ENCODE measurements at places on chromosomes 6 and 20.

DNA sequence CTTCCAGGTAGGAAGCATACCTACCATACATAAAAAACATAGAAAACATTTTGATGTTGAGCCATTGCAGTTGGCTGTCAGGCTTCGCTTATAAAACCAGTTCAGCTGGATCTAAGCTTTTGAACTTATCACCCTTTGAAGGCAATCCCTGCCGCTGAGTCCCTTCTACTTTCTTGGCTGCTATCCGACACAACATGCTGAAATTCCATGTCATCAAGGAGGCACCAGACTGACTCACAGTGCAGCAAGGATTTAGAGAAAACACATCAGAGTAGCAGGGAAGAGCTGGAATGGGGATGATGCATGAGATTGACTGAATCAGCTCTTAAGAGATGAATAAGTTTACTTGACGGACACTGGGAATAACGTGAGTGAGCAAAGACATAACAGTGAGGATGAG is 135.0 kb upstream of the MAN1A1 start:
- no peak for DNase-seq

- DNase-seq: no peak
These were observed 27.6 kb downstream of the ZNF311 start for GRCh38 chr6:28977341-28978132.

DNA sequence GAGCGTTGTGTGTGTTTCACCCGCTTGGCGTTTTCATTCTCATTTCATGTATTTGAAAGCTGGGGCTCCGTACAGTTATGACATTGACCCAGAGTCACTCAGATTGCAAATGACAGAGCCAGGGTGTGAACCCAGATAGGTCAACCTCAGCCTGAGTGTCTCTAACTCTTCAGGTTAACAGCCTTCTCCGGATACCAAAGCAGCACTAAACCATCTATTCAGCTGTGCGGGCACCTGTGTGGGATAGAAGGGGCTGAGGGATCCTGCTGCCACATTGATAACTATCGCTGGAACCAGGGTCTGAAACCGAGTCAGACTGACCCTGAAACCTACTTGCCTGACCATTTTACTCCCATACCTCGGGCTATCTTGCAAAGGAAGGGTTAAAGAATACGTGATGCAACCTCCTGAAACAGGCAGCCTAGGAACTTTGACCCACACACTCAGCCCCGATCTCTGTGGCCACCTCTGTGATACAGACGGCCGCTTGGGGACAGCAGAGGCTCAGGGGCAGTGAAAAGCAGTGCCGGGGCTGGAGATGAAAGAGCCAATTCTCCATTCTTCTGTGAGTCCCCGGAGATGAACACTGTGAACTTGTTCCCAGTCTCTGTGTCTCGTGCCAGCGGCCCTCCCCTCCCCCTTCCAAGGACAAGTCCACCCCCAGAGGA is 233.5 kb upstream of the QKI start:
- no peak for DNase-seq

- no peak for DNase-seq
These were observed 17.6 kb downstream of the CAPN11 start for GRCh38 chr6:44176130-44176761.

- DNase-seq: no peak
These were observed 38.0 kb downstream of the HIVEP2 start for GRCh38 chr6:142906945-142907470.

GRCh38 chr6:25487012-25487411 is 165.0 kb upstream of the SCGN start:
- no peak for DNase-seq

DNA sequence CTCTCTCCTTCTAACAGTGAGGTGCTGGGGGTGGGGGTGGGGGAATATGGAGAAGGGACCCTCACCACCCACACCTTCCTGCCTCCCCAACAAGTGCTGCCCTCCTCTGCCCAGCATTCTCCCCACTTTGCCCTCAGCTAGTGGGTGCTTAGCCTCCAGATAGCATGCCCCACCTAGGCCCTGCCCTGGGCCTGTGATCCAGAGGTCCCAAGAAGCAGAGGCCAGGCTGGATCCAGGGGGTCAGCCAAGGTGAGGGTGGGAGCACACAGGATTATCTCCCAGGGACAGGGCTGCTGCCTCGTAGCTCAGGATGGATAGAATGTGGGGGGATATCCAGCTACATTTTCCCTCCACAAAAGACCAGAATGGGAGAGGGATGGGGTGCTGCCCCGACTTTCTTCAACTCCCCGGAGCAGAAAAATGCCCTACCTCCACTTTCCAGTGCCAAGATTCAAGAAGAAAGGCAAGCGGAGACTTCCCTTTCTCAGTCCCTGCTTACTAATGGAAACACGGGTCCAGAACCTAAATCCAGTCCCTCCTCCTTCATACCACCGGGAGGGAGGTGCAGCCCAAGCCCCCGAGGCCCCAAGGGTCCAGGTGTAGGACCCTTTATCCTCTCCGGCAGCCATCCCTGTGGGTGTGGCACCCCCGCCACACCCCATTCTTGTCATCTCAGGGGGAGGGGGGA is 987 bp downstream of the ADISSP start:
- DNase-seq: no peak

GRCh38 chr6:163735076-163735475 is 320.6 kb downstream of the QKI start:
- no peak for DNase-seq

DNA sequence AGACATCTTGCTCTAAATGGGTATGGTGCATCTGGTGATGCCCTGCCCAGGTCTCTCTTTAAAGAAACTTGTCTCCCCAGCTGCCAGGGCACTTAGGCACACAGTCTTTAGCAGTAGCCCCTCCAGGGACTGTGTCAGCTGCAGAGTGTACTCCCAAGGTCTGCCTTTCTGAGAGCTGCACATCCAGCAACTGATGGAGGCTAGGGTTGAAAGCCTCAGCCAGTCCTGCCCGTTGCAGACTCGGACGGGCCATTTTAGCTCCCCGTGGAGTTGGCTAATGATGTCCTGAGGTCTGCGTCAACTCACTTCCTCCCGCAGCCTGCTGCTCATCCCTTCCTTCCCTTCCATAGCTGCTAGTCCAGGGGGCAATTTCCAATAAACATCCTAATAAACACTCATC is 381.8 kb downstream of the PTPRT start:
- no peak for DNase-seq

DNA sequence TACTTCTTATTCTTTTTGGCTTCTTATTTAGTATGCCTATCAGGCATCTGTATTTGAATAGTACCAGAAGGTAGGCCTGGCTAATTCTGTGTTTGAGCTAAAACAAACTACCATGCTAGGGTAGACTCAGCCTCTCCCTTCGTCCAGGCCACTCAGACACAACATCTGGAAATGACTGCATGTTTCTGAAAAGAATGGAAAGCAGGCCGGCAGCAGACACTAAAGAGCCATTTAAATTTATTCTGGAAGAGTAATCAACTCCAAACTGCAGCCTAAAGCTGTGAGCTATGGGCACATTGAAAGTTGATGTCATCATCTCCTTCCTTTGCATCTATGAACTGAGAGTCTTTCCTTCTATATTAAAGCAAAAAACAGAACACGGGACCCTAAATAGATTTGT is 70.9 kb upstream of the SAMD5 start:
- DNase-seq: no peak

DNA sequence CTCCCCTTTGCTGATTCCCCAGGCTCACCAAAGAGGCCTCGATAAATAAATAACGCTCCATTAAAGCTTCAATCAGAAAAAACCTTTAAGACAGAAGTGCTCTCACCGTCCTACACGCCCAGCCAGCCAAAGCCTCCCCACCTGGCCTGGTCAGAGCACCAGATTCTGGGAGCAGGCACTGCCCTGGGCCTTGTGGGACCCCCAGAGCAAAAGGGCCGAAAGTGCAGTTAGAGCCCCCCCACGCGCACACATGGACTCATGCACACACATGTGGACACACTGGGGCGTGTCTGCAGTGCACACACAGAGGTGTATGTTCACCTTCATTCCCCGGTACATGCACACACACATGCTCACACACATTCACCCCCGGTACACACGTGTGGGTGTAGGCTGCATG is 1.9 kb upstream of the NECAB3 start:
- no peak for DNase-seq

GRCh38 chr6:80181352-80182081 is 75.0 kb downstream of the BCKDHB start:
- DNase-seq: no peak

GRCh38 chr6:151098166-151098565 is 141.6 kb upstream of the AKAP12 start:
- no peak for DNase-seq
